ENCODE measurements at places on chromosomes 16 and 17.

- DNase-seq, result no peak
Observed at GRCh38 chr17:42311240-42312034, 23.1 kb downstream of the STAT5A start.

DNA sequence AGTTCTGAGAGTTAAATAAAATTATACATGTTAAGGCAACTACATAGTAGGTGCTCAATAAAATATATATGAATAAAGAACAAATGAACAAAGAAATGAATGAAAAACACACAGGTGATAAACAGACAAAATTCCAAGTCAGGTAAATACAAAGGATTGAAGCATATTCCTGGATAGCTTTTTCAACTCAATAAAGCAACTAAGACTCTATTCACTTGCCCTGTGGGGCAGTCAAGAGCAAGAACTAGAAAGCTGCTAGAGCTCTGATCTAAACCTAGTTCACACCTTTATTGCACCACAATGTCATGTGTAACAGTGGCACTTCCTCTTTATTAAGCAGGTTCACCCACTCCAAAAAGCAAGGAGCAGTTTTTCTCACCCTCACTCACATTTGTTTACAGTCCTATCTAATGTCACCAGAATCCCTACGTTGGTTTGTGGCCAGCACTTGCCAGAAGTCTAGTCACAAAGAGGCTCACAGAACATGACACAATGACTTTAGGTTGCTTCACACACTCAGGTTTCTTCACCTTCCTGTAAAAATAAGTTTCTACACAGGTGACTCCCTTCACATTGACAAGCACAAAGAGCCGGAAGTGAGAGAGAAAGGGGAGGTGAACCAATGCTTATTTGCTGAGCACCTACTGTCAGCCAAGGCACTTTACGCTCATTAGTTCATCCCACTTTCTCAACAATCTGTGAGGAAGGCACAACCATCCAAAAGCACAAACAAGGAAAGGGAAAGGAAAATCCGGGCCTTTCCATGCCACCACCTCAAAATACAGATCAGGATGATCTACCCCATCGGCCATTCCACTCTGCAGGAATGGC is 70.8 kb downstream of the XPO6 start:
- DNase-seq, result peak; percentile 63

DNA sequence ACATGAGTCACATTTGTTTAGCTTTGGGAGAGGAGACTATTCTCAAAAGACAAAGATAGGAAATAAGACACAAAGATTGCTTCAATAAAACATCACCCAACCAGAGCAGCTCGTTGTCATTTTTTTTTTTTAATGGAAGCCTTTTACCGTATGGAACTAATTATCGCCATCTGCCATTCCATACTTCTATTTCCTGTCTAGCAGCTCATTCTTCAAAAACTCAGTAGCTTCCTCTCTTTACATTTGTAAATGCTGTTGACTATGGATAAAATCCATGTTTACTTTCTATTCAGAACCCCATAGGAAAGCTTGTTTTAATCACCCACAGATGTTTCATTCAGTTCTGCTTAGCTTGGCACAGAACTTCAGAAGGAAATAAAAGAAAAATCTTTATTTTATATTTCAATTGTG is 110.0 kb upstream of the PSMD7 start:
- DNase-seq, result no peak

DNA sequence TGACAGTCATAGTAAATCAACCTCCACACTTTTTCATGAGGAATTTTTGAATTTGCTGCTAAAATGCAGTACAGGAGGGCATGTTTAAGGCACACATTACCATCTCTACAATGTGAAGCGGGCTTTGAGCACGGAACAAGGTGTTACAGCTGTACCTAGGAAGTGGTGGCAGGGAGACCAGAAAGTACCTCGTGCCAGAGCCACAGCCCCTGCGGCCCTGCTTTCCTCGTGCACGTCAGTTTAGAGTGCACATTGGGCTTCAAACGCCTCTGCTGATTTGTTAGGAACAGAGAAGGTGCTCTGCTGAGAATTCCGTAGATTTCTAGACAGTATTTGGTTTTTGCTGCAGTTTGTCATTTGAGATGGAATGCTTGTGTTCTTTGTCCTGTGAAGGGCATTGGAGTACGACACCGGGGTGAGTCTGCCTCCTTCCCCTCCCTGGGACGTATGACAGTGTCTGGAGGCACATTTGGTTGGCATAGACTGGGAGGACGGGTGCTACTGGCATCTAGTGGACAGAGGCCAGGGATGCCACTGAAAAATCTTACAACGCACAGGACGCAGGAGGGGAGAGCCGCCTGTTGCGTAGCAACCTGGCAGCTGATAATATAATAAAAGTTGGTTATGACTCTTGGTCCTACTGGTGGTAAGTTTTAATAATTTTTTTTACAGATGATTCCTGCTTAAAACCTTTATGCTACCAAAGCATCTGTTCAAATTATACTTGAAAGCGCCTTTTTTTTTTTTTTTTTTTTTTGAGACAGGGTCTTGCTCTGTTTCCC is 9.1 kb downstream of the FOXK2 start:
- DNase-seq, result no peak

DNA sequence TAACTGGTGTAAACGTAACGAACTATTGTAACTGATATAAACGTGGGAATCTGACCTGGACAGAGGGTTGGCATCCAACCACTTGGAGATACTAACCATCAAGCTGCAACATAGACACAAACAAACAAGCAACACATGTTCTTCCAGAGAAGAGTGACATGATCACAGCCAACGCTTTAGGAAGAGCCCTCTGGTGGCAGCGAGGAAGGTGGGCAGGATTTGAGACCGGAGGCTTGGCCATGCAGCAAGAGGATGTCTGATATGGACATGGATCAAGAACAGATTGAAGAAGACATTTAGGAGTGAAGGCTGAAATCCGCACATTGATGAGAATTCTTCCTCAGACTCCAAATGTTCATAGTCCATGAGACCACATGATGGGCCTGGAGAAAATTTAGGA is 40.3 kb upstream of the TNRC6A start:
- peak; percentile 14 for DNase-seq

- DNase-seq, result no peak
Observed at GRCh38 chr17:549177-550040, 165.2 kb downstream of the VPS53 start.

GRCh38 chr17:19317359-19318095 is 45.0 kb downstream of the B9D1 start:
- DNase-seq, result peak; percentile 86

DNA sequence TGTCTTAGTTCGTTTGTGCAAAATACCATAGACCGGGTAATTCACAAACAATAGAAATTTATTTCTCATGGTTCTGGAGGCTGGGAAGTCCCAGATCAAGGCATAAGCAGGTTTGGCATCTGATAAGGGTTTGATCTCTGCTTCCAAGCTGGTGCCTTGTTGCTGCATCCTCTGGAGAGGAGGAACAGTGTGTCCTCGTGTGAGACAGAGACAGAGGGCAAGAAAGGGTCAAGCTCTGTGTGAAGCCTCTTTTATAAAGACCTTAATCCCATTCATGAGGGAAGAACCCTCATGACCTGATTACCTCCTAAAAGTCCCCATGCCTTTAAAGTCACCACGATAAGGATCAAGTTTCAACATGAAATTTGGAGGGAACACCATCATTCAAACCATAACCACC is 55.8 kb upstream of the TANC2 start:
- no peak for DNase-seq

DNA sequence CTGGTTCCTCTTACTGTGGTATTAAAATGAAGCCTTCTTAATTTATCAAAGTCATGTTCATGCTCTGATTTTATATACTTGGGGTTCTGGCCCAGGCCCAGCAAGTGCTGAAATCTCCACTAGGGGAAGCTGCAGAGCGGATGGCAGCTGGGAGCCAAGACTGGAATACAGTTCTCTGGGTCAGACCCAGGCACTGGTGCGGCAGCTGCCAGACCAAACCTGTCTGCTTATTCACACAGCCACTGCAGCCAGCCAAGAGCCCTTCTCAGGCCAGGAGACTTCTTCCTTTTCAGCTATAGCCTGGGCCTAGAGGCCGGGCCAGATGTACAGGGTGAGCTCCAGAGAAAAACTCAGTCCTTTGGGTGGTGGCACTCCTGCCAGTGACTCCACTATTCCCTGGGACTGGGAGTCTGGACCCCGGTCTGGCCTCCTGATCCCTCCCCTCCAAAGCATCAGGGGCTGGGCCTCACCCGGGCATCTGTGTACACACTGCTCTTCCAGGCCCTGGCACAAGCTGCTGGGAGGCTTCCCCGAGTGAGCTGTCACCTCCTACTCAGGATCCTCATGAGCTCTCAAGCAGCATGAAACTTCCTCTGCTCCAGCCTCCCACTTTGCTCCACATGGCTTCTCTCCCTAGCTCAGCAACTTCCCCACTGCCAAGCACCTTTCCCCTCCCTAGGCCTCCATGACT is 24.4 kb downstream of the ATP6V0D1 start:
- peak; percentile 49 for DNase-seq

- DNase-seq, result no peak
Observed at GRCh38 chr16:4049031-4049430, 67.2 kb downstream of the ADCY9 start.

DNA sequence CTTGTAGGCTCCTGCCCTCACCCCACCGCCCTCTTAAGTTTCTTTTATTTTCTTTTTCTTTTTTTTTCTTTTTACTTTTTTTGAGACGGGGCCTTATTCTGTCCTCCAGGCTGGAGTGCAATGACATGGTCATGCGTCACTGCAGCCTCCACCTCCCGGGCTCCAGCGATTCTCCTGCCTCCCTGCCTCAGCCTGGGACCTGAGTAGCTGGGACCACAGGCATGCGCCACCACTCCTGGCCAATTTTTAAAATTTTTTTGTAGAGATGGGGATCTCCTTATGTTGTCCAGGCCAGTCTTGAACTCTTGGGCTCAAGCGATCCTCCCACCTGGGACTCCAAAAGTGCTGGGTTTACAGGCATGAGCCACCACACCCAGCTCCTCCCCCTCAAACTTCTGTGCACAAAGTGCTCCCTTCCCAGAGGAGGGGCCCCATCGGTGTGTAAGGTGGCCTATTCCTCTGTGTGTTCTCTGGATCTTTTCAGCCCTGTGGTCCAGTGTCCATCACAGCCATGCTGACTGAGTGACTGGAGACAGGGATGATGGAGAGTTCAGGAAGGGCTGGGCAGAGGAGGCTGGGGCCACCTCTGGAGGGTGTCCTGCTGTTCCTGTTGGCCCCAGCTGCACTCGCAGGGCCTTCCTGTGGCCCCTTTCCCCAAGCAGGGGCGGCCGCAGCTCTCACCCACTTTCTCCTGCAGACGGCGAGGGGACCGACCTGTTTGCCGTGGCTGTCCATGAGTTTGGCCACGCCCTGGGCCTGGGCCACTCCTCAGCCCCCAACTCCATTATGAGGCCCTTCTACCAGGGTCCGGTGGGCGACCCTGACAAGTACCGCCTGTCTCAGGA is 8.9 kb upstream of the IL32 start:
- DNase-seq, result no peak

DNA sequence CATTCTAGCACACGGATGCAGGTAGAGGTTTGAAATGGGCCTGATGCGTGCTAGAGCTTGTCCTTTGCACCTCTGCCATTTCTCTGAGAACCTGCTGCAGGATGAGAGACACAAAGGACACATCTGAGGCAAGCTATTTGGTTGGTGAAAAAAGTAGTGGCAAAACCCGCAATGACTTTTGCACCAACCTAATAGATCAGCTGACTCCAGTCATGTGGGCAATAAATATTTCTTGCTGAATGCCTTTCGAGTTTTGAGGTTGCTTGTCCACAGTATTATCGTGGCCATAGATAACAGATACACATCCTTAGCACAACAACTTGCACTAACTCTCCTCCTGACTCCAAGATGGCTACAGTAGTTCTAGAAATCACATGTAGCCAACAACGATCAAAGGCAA is 57.8 kb upstream of the ZNF423 start:
- DNase-seq, result no peak

GRCh38 chr17:37066322-37067255 is 117.8 kb downstream of the AATF start:
- no peak for DNase-seq

GRCh38 chr16:82027629-82028064 is 7.4 kb upstream of the HSD17B2 start:
- no peak for DNase-seq

- no peak for DNase-seq
Observed at GRCh38 chr17:57478478-57479250, 222.3 kb downstream of the MSI2 start.

- no peak for DNase-seq
Observed at GRCh38 chr16:3460121-3460520, 16.6 kb downstream of the NAA60 start.

DNA sequence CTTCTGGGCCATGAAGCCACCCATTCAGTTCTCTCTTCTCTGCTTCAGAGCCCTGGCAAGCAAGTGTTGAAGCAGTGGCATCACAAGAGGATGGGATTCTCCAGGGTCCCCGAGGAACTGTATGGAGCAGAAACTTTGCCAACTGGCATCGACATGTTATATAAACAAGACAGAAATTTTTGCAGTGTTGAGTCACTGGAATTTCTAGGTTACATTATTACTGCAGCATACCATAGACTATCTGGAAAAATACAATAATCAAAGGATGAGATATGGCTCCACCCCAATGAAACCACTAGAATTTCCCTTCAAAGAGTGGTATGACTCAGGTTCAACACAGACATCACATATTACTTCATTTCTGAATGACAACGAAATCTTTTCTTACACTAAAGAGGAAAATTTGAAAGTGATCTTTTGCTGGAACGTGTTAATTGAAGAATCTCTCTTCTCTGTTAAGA is 343.0 kb upstream of the DYNLRB2 start:
- DNase-seq, result no peak

DNA sequence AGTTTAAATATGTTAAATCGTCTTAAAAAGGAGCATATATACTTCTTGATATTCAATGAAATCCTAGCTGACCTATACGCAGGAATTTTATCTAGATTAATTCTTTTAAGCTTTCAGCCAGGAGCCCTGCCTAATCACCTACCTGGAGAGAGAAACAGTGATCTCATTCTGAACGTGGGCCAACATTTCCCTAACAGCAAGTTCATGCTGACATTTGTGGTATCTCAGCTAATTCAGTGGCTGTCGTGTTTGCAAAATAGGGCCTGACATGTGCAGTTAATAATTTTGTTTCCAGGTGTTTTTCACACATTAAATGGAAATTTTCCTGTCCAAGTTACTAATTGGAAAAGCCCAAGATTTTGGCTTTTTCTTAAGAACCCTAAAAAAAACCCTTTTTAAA is 17.4 kb downstream of the KRT24 start:
- no peak for DNase-seq

DNA sequence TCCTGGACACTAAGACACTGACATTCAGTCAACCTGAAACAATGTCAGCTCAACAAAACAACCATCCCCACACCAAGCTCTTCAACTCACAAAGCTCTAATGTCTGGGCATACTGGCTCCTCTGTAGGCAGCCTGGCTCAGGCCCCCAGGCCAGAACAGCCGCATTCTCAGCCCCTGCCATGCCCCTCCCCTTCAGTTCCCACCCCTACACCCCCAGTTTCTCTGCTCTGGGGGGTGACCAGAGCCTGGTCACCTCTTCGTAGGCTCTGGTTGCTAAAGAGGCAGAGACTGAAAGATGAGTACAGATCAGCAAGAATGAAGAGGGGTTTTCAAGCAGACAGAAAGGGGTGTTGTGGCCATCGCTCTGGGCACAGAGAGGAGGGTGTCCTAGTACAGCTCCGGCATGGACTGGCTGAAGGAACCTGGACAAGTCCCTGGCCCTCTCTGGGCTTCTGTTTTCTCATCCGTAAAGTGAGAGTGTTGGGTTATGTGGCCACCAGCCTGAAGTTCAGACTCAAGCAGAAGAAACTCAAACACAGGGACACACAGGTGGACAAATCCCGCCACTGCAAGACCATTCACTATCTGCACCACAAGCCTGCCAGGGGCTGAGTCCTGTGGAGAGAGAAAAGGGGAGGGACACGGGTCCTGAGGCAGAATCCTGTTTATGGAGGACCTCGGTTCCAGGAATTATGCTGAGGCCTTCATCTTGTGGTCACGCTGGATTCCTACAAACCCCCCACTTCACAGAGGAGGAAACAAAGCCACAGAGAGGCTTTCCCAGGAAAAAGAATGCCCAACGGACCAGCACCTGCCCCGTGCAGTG is 987 bp upstream of the SLC4A1 start:
- DNase-seq, result no peak
